Stimulated activated CD8-positive, alpha-beta memory T cell treated with anti-CD3 and anti-CD28 coated beads, Interleukin-2, amount 100 ng/mL, for 1 hour (primary cell): ENCODE measurements at places on chromosomes 16 and 17.

DNA sequence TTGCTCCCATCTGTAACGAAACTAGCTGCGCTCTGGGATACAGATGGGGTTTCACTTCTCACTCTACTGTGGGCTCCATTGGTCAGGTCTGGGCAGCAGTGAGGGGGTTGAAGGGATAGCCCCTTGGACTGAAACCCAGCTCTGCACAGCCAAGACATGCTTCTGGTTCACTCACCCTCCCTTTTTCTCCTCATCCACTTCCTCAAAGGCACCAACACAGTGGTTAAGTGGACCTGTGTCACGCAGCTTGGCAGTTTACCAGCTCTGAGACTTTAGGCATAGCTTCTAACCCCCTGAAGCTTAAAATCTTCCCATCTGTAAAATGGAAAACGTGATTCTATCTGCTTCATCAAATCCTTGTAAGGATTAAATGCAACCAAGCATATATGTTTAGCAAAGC is 11.5 kb upstream of the KRT38 start:
- DNase-seq = no peak

DNA sequence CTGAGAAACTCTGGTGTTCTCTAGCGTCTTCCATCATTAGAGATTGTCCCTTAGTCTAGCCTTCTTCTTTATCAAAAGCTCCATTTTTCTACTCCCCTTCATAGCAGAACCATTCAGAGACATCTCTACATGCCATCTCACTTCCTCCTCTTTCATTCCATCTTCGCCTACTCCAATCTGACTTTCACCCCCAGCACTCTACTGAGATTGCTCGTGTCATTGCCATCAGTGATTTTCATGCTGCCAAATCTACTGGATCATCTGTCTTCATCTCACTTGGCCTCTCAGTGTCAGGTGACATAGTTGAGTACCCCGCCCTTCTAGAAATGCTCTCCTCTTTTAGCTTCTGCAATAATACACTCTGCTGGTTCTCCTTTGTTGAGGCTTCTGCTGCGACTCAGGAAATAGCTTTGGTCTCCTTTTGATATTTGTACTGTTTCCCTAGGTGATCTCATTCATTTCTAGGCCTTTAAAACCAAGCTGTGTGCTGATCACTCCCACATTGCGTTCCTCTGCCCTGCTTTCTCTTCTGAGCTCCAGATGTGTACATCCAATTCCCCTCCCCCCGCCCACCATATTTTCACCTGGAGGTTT is 119.1 kb downstream of the FTO start:
- DNase-seq = no peak

GRCh38 chr17:1762901-1763898 is 1.3 kb downstream of the SERPINF1 start:
- DNase-seq = no peak

DNA sequence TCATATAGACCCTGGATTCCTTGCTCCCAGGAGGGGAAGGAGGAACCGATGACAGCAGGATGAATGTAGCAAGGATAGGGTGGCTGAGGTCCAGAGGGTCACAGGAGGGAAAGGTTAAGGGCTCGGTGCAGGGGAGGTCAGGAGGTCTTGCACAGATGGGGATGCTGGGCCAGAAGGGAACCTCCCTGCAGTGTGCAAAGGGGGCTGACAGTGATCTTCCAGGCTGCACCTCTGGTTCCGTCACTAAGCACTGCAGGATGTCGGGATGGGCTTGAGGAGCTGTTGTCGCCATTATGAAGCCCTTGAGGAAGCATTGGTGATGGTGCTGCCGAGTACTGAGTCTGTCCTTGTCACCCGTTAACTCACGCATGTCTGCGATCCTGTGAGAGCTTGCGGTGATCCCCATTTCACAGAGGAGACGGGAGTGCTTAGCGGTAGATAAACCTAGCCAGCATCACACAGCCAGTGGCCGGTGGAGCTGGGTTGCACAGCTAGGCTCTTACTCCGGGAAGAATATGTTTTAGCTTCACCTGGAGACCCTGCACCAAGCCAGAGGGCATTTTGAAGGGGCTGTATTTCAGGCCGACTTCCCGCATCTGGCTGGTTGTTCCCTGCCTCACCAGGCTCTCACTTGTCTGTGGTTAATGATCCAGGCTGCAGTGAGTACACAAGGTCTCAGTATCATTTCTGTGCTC is 120.4 kb downstream of the SNX29 start:
- DNase-seq = no peak

DNA sequence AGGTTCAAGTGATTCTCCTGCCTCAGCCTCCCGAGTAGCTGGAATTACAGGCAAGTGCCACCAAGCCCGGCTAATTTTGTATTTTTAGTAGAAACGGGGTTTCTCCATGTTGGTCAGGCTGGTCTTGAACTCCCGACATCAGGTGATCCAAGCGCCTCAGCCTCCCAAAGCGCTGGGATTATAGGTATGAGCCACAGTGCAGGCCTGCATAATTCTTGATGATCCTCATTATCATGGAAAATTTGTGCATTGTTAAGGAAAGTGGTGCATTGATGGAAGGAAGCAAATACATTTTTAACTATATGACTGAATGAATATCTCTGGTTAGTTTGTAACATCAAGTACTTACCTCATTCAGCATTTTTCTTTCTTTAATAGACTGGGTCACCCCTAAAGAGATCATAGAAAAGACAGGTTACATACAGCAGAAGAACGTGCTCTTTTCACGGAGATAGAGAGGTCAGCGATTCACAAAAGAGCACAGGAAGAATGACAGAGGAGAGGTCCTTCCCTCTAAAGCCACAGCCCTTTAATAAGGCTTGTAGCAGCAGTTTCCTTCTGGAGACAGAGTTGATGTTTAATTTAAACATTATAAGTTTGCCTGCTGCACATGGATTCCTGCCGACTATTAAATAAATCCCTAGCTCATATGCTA is 38.1 kb downstream of the RND2 start:
- no peak for DNase-seq
